ENCODE measurements at places on chromosomes 16 and 17.

DNA sequence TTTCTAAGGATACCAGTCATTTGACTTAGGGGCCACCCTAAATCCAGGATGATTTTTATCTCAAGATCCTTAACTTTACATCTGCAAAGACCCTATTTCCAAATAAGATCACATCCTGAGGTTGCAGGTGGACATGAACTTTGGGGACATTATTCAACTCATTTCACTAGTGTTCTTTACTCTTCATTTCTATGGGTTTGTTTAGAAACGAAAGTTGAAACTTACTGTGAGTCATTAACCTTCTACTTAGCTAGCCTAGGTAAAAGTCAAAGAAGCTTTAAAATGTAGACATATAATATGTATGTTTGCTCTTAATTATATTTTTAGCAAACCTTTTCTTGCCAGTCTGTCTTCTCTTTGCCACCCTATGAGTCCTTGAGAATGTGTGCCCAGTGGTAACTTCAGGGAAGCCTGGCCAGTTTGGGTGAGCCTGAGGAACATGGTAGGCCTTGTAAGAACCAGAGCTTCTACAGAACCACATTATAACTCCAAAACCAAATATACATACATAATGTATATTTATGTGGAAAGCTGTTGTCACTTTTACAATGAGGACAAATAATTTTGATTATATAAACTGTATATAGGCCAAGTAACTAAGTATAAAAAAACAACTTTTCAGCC, 38.4 kb downstream of the BPTF start:
- DNase-seq = no peak

DNA sequence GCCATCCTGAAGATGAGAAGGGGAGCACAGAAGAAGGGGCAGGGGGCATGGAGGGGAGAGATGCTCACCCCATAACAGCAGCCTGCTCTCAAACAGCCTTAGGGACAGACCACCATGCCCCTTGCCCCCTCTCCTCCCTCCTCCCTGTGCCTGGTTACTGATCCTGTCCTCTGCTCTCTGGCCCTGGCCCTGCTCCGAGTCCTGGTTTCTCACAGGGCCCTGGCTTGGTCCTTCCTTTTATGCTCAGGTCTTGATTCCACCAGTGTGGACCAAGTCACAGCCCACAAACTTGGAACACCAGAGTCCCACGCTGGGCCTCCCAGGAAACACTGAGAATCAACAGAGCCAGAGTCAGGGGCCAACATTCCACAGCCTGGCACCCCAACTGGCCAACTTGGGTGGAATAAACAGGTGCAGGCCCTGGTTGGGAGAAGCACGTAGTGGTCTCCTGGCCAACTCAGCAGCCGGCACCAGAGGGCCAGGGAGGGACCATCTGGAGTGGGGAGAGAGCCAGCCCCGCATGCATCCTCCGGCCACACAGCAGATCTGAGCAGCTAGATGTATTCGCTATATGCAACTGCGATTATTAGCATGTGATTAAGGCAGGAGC, 44.9 kb upstream of the CDC42EP4 start:
- no peak for DNase-seq

DNA sequence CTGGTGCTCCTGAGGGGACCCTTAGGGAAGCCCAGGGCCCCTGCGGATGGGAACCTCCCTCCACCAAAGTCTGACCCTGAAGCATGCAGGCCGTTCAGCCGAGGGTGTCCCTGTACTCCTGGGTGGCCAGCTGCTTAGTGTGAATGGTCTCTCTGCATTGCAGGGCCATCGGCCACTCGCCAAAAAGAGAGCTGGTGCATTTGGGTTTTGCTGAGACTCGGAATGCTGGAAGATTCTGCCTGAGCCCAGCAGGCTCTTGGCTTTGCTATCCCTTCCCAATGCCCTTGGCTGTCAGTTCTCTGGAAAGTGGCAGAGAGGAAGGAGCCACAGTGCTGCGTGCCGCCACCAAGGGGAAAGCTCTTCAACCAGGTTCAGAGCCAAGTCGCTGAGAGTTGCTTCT, 2.8 kb downstream of the MEOX1 start:
- no peak for DNase-seq

DNA sequence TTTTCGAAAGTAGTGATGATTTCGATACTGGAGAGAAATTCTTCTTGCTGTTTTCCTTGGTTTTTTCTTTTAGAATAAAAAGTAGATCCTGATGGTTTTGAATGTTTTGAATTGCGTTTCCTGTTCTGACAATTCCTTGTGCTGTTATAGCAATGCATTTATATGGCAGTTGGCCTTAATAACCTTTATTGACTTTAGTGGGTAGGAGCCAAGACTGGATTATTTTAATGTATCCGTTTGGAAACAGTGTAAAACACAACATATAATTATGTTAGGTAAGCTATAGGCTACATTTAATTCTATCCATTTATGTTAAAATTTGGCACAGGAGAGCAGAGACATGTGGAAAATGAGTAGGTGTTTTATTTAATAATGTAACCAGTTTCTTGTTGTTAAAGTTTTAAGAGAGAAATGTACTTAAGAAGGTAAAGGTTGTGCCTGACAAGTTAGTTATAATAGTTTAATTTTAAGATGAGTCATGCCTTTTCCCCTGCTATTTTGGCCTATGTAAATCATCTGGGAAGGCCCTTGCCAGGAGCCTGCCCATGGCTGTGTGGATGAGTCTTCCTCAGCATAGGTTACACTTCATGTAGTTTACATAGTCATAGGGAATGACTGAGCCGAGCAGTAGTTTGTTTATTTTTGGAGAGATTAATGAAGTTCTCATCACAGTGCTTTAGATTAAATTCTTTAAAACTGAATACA, 189.9 kb downstream of the FTO start:
- no peak for DNase-seq

GRCh38 chr17:45334701-45335677, 18.2 kb upstream of the MAP3K14 start:
- DNase-seq = no peak

GRCh38 chr17:61363601-61364462, 35.8 kb upstream of the TBX2 start:
- DNase-seq = no peak

- DNase-seq = no peak
Measured at GRCh38 chr17:77802811-77803220, 155.7 kb upstream of the TNRC6C start.

DNA sequence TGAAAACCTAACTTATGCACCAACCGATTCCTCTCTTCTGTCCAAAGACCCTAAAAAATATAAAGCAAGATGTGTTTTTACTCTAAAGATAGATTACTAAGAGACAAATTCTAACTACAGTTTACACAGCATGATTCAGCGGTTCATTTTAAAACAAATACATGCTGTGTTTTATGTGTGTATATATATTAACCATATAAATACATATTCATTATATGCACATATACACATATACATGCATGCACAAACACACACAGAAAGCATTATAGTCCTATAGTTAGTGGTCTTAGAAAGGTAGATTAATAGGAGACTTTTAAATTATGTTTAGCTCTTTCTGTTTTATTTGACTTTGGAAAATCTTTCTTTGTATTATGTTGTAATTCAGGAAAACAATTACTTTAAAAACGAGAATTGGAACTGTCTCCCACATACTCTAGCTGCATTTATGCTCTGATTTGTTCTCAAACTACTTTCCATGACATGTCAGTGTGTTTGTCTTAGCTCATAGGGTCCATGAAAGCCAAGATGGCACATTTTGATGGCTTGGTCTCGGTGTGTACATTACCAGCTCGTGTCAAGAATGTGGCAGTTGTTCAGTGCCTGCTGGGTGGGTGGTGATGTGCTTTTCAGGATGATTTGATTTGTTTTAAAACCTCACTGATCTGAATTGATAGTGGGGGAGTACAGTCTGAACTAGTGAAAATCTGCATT, 548.8 kb upstream of the SALL1 start:
- DNase-seq = no peak

- no peak for DNase-seq
Measured at GRCh38 chr16:68740628-68741346, 3.7 kb downstream of the CDH1 start.

- no peak for DNase-seq
Measured at GRCh38 chr17:72471296-72471695, 350.5 kb downstream of the SOX9 start.

DNA sequence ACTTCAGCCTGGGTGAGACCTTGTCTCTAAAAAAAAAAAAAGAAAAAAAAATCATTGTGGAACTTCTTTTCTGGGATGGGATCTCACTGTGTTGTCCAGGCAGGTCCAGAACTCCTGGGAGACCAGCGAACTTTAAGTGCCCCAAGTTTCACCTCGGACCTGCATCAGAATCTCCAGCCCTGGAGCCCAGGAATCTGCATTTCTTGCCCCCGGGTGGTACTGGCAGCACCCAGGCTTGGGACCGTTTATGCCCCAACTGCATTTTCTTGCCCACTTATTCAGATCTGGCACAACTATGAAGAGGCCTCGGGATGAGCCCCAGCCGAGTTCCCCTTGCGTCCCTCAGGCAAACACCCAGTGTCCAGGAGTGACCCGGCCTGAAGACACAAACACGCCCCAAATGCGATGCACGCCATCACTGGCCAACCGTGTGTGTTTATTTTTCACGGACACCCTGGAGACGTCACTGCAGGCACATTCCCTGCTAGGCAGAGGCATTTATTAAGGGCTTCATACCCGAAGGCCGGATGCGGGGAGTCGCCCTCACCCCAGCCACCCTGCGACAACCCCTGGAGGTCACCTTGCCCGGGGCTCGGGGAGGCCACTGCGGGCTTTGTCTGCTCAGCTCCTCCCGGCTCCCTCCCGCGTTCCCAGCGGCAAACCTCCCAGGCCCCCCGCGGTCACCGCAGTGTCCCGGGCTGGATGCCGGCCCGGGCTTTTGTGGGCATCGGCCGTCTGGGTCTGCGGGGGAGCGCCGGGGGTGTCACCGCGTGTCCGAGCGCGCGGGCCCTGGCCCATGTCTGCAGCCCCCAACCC, 684 bp upstream of the SPIRE2 start:
- no peak for DNase-seq

GRCh38 chr17:31533546-31534155, 142.2 kb downstream of the RAB11FIP4 start:
- peak; percentile 21 for DNase-seq

DNA sequence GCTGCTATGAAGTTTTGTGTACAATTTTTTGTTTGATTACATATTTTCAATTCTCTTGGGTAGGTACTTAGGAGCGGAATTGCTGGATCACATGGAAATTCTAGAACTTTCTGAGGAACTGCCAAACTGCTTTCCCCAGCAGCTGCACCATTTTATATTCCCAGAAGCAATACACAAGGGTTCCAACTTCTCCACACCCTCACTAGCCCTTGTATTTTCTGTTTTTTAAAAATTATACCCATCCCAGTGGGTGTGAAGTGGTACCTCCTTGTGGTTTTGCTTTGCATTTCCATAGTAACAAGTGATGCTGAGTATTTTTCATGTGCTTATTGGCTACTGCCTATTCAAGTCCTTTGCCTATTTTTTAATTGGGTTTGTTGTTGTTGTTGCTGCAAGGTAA, 20.9 kb downstream of the NACA2 start:
- no peak for DNase-seq

DNA sequence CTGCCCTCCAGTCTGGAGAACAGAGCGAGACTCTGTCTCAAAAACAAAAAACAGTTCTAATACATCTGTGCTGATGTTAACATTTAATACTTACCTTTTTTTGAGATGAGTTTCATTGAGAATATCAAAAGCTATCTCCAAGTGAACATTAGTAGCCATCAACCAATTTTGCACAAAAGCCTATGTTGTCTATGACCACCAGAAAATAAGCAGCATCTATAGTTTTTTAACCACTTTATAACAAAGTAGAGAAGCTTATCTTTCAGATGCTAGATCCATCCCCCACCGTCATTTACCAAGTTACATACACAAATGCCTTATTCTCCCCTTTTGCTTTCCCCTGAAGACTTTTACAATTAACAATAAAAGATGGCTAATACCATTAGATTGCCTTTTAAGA, 4.1 kb downstream of the SRSF1 start:
- no peak for DNase-seq

GRCh38 chr16:73214825-73215677, 167.1 kb upstream of the ZFHX3 start:
- no peak for DNase-seq

DNA sequence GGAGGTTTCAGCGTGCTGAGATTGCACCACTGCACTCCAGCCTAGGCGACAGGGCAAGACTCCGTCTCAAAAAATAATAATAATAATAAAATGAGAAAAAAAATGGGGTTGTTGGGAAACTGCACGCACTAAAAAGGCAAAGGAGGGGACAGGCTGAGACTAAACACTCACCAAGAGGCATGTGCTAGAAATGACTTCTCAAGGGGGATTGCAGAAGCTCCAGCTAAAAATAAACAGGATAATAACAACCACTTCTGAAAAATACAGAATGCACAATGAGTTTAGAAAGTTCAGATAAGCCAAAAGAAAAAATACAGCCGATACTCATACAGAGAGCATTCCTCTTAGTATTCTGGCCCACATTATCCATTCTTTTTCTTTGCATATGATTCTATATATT, 15.1 kb upstream of the TIMP2 start:
- DNase-seq = no peak

DNA sequence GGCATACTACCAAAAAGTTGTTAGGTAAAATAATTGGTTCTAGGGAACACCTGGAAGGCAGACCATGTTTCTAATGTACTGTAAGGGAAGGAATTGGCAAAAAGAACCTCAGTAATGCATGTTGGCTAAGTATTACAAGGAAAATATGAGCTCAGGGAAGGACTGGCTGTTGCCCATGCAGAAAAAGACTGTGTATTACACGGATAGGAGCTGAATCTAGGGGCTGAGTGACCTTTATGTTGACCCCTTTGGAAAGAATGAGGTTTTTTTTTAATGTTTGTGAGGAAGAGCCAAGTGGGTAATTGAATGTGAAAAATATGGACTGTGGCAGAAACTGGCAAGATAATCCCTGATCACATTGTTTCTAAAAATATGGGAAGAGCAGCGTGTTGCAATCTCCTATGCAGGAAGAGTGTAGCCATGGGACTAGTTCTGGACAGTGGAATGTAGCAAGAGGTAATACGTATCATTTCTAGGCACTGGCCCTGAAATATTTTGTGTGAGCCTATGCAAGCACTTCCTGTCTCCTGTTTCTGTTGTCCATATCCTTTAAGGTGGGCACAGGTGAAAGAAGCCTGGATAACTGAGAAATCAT, 95.1 kb upstream of the CNTNAP4 start:
- no peak for DNase-seq

- no peak for DNase-seq
Measured at GRCh38 chr16:6195966-6196365, 1098.4 kb upstream of the EEF2KMT start.

DNA sequence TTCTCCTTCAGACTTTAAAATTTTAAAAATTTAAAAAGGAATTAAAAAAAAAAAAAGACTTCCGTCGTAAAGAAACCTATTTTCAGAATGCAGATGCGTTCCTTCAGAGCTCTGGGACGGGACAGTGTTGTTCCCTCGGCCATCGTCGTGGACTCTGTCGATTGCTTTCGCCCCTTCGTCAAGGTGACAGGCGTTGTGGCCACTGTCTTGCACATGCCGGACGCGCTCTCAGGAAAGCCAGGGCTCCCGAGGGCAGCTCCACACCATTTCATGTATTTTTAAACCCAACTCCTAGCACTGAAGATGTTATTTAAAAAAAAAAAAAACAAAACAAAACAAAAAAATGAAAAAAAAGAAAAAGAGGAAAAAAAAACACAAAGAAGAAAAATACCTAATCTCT, 22.3 kb downstream of the TMC6 start:
- DNase-seq = no peak
